Stimulated activated CD8-positive, alpha-beta memory T cell treated with anti-CD3 and anti-CD28 coated beads, Interleukin-7, amount 100 ng/mL, for 1 hour (primary cell): ENCODE measurements at places on chromosomes 5 and 9.

DNA sequence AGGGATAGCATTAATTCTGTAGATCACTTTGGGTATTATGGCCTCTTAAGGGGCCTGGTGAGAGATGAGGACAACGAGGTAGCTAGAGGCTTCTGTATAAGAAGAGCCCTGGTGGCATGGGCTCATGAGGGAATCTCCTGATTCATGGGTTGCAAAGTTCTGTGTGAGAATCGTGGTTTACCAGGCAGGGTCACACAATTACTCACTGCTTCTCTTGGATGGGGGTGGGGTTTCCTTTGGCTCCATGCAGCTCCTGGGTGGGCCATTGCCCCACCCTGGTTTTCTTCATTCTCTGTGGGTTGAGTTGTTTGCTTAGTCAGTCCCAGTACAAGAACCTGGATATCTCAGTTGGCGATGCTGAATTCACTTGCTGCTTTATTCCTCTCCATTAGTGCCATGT lies 30.9 kb upstream of the TNFSF15 start:
- no peak for DNase-seq

GRCh38 chr5:108747774-108748400 lies at the start of gene FER:
Gene FER, plus strand, starts transcription at chr5:108747897. Its CDS starts 50,286 bp downstream, at chr5:108798183.
- DNase-seq, result no peak

- DNase-seq, result no peak
These were observed 44.0 kb upstream of the ZNF608 start for GRCh38 chr5:124790301-124790894.

- no peak for DNase-seq
These were observed 63.8 kb downstream of the PTTG1 start for GRCh38 chr5:160485364-160485969.

DNA sequence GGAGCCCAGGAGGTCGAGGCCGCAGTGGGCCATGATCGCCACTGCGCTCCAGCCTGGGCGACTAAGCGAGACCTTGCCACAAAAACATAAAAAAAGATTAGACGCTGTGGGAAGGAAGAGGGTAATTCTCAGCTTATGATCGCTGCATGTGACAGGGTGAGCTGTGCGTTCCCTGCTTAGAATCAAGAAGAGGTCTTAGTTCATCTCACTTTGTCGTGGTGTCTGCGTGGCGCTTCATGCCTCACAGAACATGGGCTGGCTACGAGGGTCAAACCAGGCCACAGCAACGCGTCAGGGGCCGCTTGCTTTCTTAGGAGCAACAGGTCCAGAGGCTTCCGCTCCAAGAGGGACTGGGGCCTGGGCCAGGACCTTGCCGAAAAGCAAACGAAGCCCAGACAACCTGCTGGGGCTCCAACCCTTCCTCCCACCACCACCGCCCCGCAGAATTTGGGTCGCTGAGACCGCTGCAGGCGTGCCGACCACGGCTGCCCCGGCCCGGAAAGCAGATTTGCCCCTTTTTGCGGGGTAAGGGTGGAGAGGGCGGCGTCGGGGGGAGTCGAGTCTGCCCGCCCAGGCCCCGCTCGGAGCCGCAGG lies 10.0 kb upstream of the GRIN1 start:
- DNase-seq, result no peak

- DNase-seq, result no peak
These were observed at the start of gene CFAP90 for GRCh38 chr5:7850395-7851239. Gene CFAP90, minus strand, starts transcription at chr5:7851133. Its CDS starts 112 bp downstream, at chr5:7851021.

DNA sequence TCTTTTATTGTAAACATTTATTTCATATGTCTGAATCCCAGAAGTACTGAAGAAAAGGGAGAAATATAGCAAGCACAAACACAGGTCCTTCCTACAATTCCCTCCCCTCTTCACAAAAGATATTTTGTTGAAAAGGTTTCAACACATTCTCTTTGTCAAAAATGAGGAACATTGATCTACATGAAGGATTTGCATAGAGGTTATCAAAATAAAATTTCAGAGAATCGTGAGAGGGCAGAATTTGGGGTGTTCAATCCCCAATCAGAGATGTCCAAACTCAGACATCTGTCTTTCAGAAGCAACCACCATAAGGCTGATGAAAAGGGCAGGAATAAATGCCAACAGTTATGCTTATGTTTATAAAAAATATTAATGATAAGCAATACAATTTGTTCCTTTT lies 69.2 kb downstream of the MARCHF3 start:
- DNase-seq, result no peak

DNA sequence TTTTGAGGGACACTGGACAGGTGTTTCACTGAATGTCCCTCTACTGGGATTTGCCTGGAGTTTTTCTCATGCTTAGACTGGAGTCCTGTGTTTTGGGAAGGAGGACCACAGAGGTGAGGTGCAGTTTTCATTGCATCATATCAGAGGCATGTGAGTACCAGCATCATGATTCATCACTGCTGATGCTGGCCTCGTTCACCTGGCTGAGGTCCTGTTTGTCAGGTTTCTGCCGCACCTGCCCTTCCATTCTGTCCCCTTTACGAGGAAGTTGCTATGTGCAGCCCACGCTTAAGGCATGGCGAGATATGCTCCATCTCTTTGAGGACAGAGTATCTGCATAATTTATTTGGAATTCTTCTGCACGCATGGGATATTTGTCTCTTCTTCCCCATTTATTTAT lies 162.1 kb downstream of the TENT4A start:
- no peak for DNase-seq

GRCh38 chr5:111194925-111195324 lies 29.3 kb upstream of the CAMK4 start:
- no peak for DNase-seq

DNA sequence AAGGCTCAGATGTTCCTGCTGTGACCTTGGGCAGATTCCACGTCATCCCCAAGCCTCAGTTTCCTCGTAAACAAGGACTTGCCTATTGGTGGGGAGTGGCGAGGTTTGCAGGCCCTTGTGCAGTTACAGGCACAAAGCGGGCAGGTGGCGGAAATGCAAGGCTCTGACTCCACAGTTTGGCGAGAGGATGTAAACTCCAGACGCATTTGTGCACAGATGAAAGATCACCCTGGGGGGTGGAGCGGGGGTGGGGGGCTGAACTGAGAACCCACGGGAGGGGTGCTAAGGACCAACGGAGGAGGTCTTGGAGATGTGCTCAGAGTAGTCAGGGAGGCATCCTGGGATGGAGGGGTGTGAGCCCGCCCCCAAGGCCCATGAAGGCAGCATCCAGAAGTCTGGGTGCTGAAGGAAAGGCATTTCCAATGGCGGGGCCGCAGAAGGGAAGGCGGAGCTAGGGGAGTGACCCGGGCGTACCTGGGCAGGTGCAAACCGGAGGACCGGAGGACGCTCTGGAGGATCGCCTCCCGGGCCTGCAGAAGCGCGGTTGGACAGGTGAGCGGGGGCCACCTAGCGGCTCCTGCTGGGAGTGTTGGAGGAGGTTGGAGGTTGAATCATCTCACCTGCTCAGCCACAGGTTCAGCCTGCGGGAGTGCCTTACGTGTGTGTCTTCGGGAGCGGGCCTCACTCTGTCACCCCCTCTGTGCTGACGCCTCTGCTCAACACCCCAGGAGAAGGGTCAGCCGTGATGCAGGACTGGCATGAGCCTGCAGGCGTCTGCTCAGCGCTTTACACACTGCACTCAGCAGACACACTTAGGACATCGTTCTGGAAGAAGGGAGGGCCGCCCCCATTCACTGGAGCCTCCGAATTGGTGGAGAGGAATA lies 1.9 kb upstream of the FIBCD1 start:
- peak; percentile 56 for DNase-seq

- no peak for DNase-seq
These were observed 87.7 kb downstream of the VCAN start for GRCh38 chr5:83559118-83559785.

GRCh38 chr9:93318480-93318879 lies 133.0 kb upstream of the FAM120A start:
- DNase-seq, result no peak

DNA sequence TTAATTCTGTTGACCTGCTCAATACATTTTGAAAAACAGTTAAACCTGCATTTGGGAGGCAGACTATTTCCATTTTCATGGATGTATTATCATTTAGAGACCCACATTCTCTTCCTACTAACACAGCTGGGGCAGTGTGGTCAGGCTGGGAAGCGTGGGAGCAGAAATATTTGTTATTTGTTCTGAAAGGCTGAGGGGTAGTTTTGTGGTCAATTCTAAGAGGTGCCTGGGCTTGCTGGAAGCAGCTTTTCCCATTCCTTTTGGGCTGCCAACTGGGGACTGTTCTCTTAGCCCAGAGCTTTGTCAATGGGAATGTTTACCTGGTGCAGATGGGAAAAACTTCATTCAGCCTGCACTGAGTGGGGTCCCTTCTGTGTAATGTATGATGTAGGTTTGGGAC lies 171.4 kb upstream of the DAP start:
- DNase-seq, result no peak

GRCh38 chr9:134633362-134634142 lies 8.1 kb upstream of the COL5A1 start:
- no peak for DNase-seq

GRCh38 chr5:141935538-141935937 lies 11.9 kb downstream of the DELE1 start:
- DNase-seq, result no peak

DNA sequence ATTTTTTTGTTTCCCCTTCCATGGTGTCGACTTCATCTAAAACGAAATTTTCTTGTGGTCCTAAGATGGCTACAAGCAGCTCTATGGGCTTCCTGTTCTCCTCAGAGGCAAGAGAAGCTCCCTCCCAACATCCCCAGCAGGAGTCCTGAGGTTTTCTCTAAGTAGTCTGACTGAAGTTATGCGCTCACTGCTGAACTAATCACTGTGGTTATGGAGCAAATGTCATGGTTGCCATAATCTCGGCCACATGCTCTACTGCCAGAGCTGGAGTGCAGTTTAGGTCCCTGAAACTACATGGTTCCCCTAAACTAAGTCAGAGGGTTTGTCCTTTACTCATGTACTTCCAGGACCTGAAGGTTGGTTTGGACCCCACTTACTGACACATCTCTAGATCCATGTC lies 68.0 kb upstream of the MAMDC2 start:
- DNase-seq, result no peak

- no peak for DNase-seq
These were observed 6.1 kb downstream of the IL13 start for GRCh38 chr5:132663771-132664695.

GRCh38 chr9:96232539-96233241 lies 69.3 kb downstream of the HSD17B3 start:
- no peak for DNase-seq

- no peak for DNase-seq
These were observed 20.9 kb downstream of the CDHR2 start for GRCh38 chr5:176570044-176570443.

GRCh38 chr5:9166202-9167112 lies 379.4 kb downstream of the SEMA5A start:
- no peak for DNase-seq

DNA sequence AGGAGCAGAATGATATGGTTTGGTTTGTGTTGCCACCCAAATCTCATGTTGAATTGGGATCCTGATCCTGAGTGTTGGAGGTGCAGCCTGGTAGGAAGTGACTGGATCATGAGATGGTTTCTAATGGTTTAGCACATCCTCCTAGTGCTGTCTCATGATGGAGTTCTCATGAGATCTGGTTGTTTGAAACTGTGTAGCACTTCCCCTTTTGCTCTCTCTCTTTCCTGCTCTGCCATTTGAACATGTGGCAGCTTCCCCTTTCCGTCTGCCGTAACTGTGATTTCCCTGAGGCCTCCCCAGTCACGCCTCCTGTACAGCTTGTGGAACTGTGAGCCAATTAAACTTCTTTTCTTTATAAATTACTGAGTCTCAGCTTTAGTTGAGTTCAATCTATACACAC lies 756.8 kb upstream of the CDH6 start:
- DNase-seq, result no peak

GRCh38 chr9:92133949-92134604 lies 18.9 kb upstream of the SPTLC1 start:
- DNase-seq, result peak; percentile 47

GRCh38 chr9:136142859-136143214 lies 24.2 kb upstream of the TMEM250 start:
- no peak for DNase-seq

- no peak for DNase-seq
These were observed 25.0 kb downstream of the PTCH1 start for GRCh38 chr9:95491543-95492320.

- DNase-seq, result no peak
These were observed 70.2 kb downstream of the FBXL17 start for GRCh38 chr5:108311682-108312081.

GRCh38 chr5:139668064-139668880 lies 20.1 kb downstream of the CXXC5 start:
- no peak for DNase-seq

- DNase-seq, result no peak
These were observed 85.7 kb upstream of the C9orf72 start for GRCh38 chr9:27659001-27659400.

DNA sequence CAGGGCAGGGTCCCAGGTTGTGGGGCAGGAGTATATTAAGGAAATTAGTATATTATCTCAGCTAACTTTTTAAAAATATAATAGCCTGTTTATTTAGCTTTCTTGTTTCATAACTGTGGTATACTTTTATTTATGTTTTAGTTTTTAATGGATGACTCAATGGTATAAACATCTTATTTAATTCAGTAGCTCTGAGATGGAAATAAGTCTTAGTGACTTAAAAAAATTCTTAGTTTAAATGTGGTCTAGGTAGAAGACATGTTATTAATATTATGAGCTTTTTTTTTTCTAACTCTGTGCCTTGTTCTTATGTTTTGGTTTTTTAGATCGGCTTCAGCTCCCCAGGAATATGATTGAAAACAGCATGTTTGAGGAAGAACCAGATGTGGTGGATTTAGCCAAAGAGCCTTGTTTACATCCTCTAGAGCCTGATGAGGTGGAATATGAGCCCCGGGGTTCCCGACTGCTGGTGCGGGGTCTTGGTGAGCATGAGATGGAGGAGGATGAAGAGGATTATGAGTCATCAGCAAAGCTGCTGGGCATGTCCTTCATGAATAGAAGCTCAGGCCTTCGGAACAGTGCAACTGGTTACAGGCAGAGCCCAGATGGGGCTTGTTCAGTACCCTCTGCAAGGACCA lies 43.1 kb downstream of the LNPEP start:
- no peak for DNase-seq

DNA sequence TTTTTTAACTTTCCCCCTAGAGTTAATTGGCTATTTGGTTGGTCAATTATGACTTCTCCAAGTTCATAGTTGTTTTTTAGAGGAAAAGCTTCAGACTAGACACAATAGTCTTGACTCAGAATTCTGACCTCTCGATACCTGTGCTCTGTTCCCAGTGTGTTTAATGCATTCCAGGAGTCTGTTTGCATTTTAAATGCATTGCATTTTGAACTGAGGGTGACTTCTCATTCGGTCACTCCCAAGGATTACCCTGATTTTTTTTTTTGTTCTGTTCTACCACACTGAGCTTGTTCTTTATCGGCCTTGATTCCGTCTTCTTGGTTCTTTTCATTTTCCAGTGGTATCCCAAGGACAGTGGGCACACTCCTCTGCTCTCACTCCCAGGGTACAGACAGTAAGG lies 16.3 kb downstream of the ARHGEF28 start:
- no peak for DNase-seq

- DNase-seq, result no peak
These were observed 179.0 kb downstream of the MAN2A1 start for GRCh38 chr5:109868737-109869136.

- DNase-seq, result no peak
These were observed 5.2 kb upstream of the IRF1 start for GRCh38 chr5:132495667-132496190.
